Islet precursor cell (in vitro differentiated cells): ENCODE measurements at places on chromosomes 3 and 15.
A peak's percentile ranks its signal among the peaks of the same experiment; 100 is the strongest.

DNA sequence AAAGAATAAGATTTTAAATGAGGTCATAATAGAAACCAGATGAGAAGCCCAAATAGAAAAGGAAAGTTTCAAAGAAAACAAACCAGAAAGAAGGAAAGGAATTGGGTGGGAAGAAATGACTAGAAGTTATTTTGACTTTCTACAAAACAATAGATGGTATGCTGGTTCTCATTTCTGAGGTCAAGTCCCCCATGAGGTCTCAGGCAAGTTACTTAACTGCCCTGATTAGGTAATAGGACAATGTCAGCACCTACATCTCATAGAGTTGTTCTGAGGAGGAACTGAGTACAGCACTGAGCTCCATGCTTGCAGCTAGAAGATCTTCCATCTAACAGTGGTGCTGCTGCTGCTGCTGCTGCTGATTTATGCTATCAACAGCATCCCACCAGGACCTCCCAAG lies 185.9 kb downstream of the ERC2 start:
- no peak for DNase-seq

GRCh38 chr15:82231233-82231632 lies 31.3 kb downstream of the EFL1 start:
- DNase-seq, result no peak

GRCh38 chr3:81645248-81645647 lies 116.2 kb downstream of the GBE1 start:
- DNase-seq, result no peak

- peak; percentile 77 for DNase-seq
Measured at GRCh38 chr15:43204016-43204901, 16.6 kb downstream of the EPB42 start.

DNA sequence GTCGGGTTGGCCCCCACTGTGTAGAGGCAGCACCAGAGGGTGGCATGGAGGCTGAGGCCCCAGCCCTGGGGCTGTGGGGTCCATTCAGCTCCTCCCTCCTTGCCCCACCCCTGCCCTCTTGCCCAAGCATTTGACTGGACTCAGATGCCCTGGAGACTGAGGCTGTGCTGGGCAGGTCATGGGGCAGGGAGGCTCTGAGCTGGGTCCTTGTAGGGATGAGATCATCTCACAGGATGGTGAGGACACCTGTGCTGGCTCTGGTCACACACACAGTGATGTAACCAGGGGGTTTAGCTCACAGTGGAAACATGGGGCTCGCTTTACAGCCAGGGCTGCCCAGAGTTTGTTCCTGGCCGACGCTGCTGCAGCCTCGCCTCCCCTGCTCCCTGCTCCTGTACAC lies 17.8 kb downstream of the ALPK3 start:
- no peak for DNase-seq

DNA sequence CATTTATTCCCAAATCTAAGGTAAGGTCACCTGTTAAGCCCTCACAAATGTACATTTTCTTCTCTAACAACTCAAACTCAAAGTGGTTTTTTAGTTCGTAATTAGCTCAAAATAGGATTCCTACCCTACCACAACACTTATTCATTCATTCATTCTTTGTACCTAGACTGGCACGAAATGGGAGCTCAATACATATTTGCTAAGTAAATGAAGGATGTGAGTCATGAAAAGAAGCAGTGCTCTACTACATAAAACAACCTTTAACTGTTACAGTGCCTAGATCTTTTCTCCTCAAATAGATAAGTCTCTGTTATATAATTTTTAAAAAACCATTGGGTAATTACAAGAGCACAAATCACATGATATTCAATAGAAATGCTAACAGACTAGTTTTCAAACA lies 13.1 kb downstream of the RSL24D1 start:
- no peak for DNase-seq

GRCh38 chr3:177108648-177109047 lies 88.6 kb downstream of the TBL1XR1 start:
- DNase-seq, result no peak

DNA sequence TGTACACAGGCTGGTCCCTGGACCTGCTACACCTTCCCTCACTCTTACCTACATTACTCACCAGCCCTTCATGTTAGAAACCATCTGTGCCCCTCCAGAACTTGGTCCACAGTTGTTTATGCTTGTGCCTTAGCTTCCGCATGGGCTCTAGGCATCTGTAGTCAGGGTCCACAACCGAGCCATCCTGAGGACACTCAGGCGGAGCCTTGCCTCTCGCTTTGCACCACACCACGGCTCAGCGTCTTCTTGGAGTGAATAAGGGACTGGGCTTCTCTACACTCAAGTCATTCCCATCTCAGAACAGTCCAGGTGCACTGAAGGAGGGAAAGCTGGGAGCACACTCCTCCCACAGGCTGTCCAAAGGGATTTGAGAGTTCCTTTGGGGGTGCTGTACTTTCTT lies 97.8 kb downstream of the HMG20A start:
- peak; percentile 34 for DNase-seq

DNA sequence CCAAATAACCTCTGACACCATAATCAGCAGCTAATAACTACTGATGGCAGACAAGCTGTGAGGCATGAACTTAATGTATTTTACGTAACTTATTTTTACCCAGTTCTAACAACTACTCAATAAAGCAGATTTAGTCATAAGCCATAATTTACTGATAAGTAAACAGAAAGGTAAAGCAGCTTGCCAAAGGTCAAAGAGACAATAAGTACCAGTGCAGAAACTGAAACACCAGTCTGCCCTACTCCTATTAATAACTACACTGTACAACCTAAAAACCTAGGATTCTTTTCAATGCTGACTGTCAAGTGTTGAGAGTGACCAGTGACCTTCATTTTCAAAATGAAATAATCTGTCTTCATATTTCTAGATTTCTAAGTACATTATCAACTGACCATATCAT lies 152.2 kb downstream of the NR2E3 start:
- DNase-seq, result no peak

DNA sequence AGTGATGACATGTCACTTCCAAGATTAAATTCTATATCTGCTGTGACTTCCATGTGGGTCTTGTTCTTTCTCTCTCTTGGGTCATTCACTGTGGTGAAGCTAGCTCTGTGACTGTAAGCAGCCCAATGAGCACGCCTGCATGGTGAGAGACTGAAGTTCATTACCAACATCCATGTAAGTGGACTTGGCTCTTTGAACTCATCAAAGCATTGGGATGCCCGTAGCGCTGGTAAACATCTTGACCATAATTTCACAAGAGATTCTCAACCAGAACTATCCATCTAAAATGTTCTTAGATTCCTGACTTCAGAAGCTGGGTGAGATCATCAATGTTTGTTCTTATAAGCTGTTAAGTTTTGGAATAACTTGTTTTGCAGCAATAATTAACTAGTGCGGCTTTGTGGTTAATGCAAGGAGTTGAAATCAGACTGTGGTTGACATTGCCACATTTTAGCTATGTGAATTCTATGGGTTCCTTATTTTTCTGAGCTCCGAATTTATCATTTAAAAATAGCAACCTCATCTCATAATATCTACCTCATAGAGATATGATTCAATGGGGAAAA lies 31.6 kb upstream of the LRRC3B start:
- DNase-seq, result no peak

DNA sequence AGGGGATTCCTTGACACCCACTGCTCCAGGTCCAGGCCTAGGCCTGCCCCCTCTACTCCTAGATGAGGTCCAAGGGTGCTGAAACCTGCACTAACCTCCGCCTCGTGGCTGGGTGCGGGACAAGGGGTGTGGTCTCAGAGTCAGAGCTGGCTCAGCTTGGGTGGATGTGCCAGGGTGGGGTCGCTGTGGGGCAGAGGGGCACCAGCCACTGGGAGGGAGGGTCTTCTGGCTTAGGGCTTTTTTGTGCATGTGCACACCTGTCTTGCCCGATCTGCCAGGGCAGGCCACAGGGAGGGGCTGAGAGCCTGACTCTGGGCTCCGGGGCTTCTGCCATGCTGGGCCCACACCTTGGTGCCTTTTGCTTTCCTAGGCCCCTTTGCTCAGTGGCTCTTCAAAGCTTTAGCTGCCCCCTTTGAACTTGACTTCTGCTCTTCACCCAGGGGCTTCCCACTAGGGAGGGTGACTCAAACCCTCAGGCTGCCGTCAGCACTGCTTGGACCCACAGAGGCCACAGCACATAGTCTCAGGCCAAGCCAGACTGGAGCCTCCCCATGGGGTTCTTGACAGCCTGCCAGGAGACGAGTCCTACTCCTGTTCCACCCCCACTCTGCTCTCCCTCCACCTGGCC lies 73.0 kb downstream of the KLF13 start:
- DNase-seq, result no peak

DNA sequence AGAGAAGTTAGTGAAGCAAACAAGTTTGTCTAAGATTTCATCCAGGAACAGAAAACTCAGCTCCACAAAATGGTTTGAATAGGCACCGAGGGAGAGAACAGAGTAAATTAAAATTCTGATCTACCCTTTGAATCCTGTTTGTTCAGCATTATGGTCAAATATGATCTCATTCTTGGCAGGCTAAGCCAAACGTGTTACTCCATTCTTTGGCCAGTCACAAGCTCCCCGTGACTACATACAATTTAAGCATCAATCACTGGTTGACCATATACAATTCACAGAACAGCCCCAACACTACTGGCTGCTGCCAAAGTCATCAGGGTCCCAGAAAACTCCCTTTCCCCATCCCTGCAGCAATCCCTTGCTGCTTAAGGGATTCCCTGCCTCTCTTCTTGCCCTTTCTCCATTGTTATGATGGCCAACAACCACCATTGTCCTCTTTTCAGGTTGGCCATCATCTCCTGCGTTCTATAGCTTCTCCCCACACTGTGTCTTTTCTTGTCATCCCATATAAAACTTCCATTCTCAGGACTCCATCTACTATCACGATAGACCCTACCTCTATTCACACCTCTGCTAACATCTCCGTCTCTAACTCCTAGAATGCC lies 46.3 kb downstream of the GOLIM4 start:
- DNase-seq, result no peak

DNA sequence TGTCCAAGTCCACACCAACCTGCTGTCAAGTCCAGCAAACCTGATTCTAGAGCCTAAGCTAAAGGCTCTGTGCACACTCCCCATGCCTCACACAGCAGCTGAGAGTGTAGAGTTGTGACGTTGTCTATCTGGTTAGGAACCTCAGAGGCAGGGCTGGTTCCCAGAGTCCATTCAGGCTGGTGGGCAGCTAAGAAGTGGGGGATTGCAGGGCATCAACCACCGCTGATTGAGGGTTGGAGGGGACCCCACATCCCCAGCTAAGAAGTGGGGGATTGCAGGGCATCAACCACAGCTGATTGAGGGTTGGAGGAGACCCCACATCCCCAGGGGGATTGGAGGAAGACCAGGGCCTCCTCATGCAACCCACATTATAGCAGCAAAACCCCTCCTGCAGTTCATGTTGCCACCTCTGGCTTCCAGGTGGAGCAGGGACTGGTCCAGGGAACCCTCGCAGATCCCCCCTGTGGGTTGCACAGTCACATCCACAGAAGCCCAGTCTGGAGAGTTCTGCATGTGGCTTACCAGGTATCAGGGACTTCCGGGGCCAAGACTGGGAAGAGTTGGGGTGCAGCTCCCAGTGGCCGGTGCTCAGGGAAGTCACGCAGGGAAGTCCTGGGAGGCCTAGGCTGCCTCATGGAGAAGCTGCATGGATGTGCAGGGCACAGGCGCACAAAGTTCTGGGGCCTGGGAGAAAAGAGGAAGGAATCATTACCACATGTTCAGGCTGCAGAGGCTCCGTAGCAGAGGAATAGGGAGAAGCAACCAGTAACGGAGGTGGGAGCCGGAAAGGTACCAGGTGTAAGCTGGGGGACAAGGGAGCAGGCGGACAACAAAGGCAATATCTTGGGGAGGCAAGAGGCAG lies 71.4 kb upstream of the PCSK6 start:
- DNase-seq, result peak; percentile 31

- DNase-seq, result no peak
Measured at GRCh38 chr3:194830978-194831377, 145.3 kb downstream of the FAM43A start.

GRCh38 chr3:40118091-40118490 lies 191.4 kb upstream of the EIF1B start:
- DNase-seq, result no peak

GRCh38 chr3:157151151-157151550 lies 8.8 kb downstream of the CCNL1 start:
- DNase-seq, result no peak

DNA sequence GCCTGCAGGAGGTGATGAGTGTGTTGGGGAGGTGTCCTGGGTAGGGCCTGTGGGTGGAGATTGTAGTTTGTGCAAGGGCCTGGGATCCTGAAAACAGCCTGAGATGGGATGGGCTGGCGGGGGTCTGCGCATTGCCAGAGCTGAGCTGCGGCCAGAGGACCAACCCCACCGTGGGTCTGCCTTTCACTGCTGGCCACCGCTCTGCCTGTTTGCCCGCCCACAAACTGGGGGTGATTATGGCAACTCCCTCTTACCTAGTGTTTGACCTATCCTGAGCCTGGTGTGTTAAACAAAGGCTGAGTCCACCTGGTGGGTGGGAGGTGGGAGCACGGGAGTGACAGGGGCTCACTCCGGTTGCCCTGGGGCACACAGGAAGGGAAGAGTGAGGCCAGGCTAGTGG lies 9.8 kb downstream of the ABTB1 start:
- peak; percentile 50 for DNase-seq

DNA sequence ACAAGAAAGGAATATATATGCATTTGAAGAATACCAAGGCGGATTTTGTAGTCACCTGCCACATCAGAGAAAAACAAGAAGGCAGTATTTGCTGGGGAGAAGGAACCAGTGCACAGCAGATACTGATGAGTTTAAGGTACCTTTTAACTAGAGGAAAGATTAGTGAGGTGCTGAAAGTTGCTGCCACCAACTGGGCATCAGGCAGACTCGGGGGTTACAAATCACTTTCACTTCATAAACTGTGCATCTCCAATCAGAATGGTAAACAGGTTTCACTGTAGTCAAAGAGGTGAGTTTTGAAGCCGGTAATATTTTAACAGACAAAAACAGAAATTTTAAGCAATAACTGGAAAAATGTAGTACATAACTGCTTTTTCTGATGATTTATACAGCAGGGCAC lies 4.1 kb downstream of the FBN1 start:
- no peak for DNase-seq

DNA sequence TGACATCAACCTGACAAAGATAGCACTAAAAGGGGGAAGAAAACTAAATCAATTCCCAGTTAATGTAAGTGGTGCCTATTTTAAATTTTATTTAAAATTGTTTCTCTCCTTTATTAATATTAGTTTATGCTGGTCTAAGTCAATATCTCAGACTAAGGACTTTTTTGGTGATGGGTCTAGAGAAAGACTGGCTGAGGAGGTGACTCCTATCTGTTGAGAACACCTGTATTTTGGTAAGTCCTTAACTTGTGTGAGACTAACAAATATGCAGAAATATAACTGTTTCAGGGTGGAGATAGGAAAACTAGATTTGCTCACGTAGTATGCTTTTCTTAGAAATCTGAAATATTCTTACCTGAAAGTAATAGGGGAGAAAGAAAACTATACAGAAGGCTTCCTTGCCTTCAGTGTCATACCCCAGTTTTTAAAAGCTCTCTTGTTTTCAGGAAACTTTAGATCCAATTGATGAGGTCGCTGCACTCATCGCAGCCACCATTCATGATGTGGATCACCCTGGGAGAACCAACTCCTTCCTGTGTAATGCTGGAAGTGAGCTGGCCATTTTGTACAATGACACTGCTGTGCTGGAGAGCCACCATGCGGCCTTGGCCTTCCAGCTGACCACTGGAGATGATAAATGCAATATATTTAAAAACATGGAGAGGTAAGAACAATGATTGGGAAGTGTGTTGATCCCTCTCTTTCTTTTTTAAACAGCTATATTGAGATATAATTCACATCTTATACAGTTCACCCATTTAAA lies 138.9 kb downstream of the PDE8A start:
- DNase-seq, result no peak

GRCh38 chr15:51756482-51756881 lies 5.1 kb downstream of the TMOD2 start:
- DNase-seq, result no peak
